ENCODE measurements at places on chromosomes 12 and 14. TPM values are rescaled to one million over a fixed set of nuclear protein-coding genes. Genes with fewer than 3 reads are reported as not detected.

The TAS2R20 gene
- total RNA-seq: 0.51 TPM

The OR4K15 gene
- total RNA-seq: not detected

The METTL3 gene
- 22.4 TPM for total RNA-seq

The GRIP1 gene
- total RNA-seq: 2.4 TPM

The OTX2 gene
- not detected for total RNA-seq

The RAB15 gene
- total RNA-seq: 24.3 TPM

The TAS2R7 gene
- total RNA-seq: not detected

The LRIG3 gene
- total RNA-seq: 60.8 TPM

The JPH4 gene
- total RNA-seq: not detected

The DHRS2 gene
- total RNA-seq: 0.33 TPM

The ISM2 gene
- total RNA-seq: 2.5 TPM

The ADAM21 gene
- total RNA-seq: under 0.01 TPM

The CCDC196 gene
- total RNA-seq: not detected

The RPL10L gene
- total RNA-seq: not detected

The CLEC6A gene
- total RNA-seq: not detected

The SDSL gene
- total RNA-seq: 5.5 TPM

The A2ML1 gene
- not detected for total RNA-seq
